GM23338 (cell line): ENCODE measurements at places on chromosomes 4 and X. TPM values are rescaled to one million over a fixed set of nuclear protein-coding genes. Genes with fewer than 3 reads are reported as not detected.

GRCh38 chr4:114005569-114006442 lies 26.4 kb upstream of the ARSJ start:
- H3K27ac ChIP-seq = no peak overlapping the region
- no peaks in the 10 kb centered on the region for H3K36me3 ChIP-seq
- peaks cover 21% of the 10 kb centered on the region for H3K4me1 ChIP-seq

DNA sequence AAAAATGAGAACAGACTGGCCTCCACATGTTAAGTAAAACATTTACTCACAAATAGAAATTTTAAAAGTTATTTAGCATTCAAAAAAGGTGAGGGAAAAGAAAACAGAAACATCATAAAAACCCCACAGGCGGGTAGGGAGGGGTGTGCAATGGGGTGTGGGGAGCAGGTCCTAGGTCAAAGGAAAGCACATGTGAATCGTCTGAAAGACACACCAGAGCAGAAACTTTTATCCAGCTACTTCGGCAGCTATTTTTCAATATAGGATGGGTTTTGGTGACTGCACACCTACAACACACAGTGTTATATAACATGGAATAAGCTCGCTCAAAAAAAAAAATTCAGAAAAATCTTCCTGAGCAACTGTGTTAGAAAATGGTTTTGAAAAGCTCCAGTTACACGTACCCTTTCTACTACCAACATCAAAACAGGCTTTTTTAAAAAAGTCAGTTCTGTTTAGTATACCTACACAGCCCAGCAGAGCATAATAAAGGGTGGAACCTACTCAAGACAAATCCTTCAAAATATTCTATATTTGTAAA lies 1.6 kb downstream of the OTUD4 start:
- no peak for DNase-seq
- H3K4me1 ChIP-seq = peaks cover 8% of the 10 kb centered on the region

DNA sequence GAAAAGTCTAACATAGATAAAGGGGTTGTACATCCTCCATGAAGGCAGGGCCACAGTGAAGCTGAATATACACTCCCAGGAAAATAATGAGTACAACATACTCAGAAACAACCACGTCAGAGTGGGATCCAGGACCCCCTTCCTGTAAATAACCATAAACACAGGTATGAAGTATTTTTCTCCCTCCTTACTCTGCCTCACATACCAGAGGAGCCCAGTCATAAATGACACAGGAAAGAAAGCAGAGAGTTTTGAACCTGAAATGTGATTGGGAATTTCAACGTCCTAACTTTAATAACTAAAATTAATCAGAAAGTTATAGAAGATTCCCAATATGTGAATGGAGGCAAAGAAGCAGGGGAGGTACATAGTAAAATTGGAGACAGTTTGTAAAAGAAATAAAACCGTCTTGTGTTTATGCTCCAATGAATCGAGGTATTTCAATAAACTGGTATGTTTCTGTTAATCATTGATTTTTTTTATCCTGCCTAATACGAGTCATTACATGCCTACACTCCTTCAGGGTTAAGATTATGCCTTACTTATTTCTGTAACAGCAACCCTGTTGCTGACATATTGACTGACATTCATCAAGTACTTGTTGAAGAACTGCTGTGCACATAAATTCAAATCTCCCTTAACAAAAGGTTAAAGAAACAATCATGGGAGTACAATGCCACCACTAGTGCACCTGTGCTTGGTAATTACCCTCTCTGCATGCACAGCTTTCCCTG lies 431.3 kb downstream of the KCNIP4 start:
- no peaks in the 10 kb centered on the region for H3K36me3 ChIP-seq
- H3K4me1 ChIP-seq = no peaks in the 10 kb centered on the region

The DMP1 gene
- not detected in 2 replicates for total RNA-seq

DNA sequence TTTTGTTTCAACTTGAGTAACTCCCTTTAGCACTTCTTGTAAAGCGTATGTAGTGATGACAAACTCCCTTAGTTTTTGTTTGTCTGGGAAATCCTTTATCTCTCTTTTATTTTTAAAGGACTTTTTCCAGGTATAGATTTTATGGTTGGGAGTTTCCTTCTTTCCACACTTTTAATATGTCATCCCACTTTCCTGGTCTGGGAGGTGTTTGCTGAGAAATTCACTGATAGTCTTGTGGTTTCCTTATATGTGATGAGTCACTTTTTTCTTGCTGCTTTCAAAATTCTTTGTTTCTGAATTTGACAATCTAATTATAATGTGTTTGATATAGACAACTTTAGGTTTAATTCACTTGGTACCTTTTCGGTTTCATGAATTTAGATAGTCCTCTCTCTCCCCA lies 353.9 kb downstream of the GPAT3 start:
- no peak for DNase-seq
- no peak overlapping the region for H3K27ac ChIP-seq
- no peaks in the 10 kb centered on the region for H3K27me3 ChIP-seq
- H3K4me3 ChIP-seq = no peak overlapping the region
- peaks cover 11% of the 10 kb centered on the region; the same call in 1 of the 2 replicates for H3K4me1 ChIP-seq
- no peaks in the 10 kb centered on the region for H3K36me3 ChIP-seq

DNA sequence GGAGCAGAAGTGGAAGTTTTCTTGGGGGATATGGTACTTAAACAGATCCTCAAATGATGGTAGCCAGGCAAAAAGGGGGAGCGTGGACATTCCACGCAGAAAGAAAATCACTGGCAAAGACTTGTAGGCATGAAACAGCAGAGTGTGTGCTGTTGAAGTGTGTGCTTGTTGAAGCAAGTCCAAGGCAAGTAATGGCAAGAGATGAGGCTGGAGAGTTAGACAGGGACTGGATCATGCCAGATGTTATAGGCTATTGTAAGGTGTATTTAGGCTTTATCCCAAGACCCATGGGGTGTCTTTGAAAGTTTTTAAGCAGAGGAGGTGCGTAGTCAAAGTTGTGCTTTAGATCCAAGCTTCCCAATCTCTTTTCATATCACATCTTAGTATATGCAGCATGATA lies 124.5 kb downstream of the MBNL3 start:
- no peak for DNase-seq
- peaks cover 15% of the 10 kb centered on the region for H3K4me1 ChIP-seq
- peaks cover 69% of the 10 kb centered on the region for H3K27me3 ChIP-seq
- no peaks in the 10 kb centered on the region for H3K36me3 ChIP-seq
- H3K27ac ChIP-seq = no peak overlapping the region
- no peak overlapping the region for H3K4me3 ChIP-seq

- no peaks in the 10 kb centered on the region for H3K36me3 ChIP-seq
- H3K4me3 ChIP-seq = no peak overlapping the region
- DNase-seq = no peak
- peaks cover 7% of the 10 kb centered on the region; the same call in 1 of the 2 replicates for H3K4me1 ChIP-seq
- H3K27ac ChIP-seq = no peak overlapping the region
These were observed 184.4 kb downstream of the CAMK2D start for GRCh38 chr4:113576947-113577678.

The KLHL4 gene
- total RNA-seq = 6.2 and 7.7 TPM in 2 replicates

DNA sequence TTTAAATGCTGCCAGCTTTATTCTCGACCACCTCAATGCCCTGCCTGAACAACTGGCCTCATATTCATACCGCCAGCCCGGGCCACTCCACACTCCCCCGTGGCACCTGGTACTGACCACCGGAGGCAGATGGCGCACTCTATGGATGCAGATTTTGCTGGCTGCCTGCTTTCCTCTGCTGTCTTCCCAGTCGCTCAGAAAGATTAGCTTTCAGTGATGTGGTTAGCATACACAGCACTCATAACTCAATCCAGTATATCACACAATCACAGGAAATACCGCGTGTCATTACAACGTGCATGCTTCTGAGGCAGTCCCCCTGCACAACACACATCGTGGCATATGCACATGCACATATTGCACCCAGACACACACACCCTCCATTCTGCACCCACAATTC lies 147.2 kb upstream of the BCOR start:
- no peak overlapping the region for H3K4me3 ChIP-seq
- no peaks in the 10 kb centered on the region for H3K27me3 ChIP-seq
- DNase-seq = no peak
- no peaks in the 10 kb centered on the region for H3K36me3 ChIP-seq
- H3K4me1 ChIP-seq = 0 out of 2 replicates have a peak, but pooled peaks cover 3% of the 10 kb centered on the region

DNA sequence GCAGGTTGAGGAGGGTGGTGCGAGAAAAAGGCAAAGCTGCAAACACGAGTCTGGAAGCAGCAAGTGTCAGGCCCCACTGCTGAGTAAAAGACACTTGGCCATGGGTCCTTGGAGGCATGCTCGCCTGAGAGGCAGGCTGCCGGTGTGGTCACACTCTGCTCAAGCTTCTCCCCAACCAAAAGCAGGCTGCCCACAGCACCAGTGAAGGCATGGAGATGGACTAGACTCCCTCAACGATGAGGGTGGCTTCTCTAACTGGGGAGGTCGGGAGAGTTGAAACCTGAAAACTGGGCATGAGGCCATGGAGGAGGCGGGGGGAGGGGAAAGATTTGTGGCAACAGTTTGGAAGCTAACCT lies 86.5 kb downstream of the ATG4A start:
- no peaks in the 10 kb centered on the region for H3K4me1 ChIP-seq
- H3K27me3 ChIP-seq = no peaks in the 10 kb centered on the region
- H3K36me3 ChIP-seq = no peaks in the 10 kb centered on the region
- H3K27ac ChIP-seq = no peak overlapping the region
- H3K4me3 ChIP-seq = no peak overlapping the region

- H3K27ac ChIP-seq = no peak overlapping the region
- H3K4me1 ChIP-seq = peaks cover 4% of the 10 kb centered on the region; the same call in 1 of the 2 replicates
- DNase-seq = no peak
- no peaks in the 10 kb centered on the region for H3K36me3 ChIP-seq
- no peaks in the 10 kb centered on the region for H3K27me3 ChIP-seq
These were observed 193.9 kb upstream of the SPOCK3 start for GRCh38 chr4:167428156-167428555.

The GABRG1 gene
- 0.58 and 1.6 TPM in 2 replicates for total RNA-seq

The HSFX4 gene
- not detected in 2 replicates for total RNA-seq

DNA sequence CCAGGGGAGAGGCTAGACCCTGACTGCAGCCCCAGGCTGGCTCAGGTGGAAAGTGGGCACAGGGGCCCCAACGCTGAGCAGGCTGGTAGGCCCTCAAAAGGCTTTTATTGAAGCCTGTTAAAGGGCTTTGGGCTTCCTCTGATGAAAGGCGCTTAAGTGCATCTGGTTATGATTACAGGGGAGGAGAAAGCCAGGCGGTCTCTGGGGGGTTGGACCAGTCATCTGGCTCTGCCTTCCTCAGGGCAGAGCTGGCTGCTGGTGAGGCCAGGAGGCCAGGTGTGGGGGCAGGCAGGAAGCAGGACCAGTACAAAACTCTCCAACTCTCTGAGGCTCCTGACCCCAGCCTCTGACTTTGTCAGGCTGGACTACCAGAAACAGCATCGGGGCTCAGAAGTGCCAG lies 68.8 kb upstream of the BCOR start:
- peak; percentile 29 for DNase-seq
- no peaks in the 10 kb centered on the region for H3K36me3 ChIP-seq
- H3K4me3 ChIP-seq = peak overlapping the region; percentile 56
- peaks cover 42% of the 10 kb centered on the region for H3K4me1 ChIP-seq

- H3K36me3 ChIP-seq = no peaks in the 10 kb centered on the region
- peak; percentile 29 for DNase-seq
- peak overlapping the region; percentile 72 for H3K4me3 ChIP-seq
- peaks cover 19% of the 10 kb centered on the region for H3K4me1 ChIP-seq
- H3K27ac ChIP-seq = no peak overlapping the region
These were observed 1.8 kb downstream of the SEPTIN6 start for GRCh38 chrX:119690921-119691716.

DNA sequence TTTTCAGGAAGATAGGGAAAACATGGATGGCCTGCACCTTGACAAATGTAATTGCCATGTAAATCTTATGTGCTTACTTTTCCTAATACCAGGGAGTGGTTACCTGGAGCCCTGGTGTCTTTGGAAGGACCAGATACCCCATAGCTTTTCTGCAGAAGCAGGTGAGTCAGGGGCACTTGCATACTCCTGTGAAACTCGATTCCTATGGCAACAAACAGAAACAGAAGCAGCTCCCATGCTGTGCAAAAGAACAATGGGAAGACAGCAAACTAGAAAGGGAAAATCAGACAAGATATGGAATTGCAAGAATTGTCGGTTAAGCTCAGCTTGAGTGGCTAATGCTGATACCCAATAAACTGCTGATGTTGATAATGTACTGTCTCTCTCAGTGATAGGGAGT lies 117.4 kb upstream of the AFF2 start:
- no peak overlapping the region for H3K4me3 ChIP-seq
- no peaks in the 10 kb centered on the region for H3K27me3 ChIP-seq
- H3K36me3 ChIP-seq = no peaks in the 10 kb centered on the region
- peak; percentile 43 for DNase-seq
- peaks cover 6% of the 10 kb centered on the region; the same call in 1 of the 2 replicates for H3K4me1 ChIP-seq

GRCh38 chrX:124993735-124994134 lies 325.9 kb upstream of the TEX13C start:
- no peaks in the 10 kb centered on the region for H3K36me3 ChIP-seq
- DNase-seq = no peak
- no peak overlapping the region for H3K27ac ChIP-seq

The CENPE gene
- total RNA-seq = 25.2 and 42.2 TPM in 2 replicates

DNA sequence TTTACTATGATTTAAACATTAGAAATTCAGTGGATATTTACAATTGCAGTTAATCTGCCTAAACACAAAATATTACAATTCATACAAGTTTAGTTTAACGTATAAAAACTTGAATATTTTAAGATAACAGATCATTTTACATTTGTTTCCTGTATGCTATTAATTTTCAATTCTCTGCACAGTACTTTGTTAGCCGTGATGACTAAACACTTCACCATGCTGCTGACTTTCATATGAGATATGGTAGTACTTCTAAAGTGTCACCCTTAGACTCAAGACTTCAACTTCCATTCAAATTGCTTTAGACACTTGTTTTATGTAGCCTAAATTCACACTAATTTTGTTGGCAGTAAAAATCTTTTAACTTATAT lies 1646.4 kb upstream of the ADGRL3 start:
- no peaks in the 10 kb centered on the region for H3K4me1 ChIP-seq
- no peaks in the 10 kb centered on the region for H3K36me3 ChIP-seq
- no peak for DNase-seq
- no peak overlapping the region for H3K4me3 ChIP-seq
- H3K27ac ChIP-seq = no peak overlapping the region
- no peaks in the 10 kb centered on the region for H3K27me3 ChIP-seq

The DCX gene
- 2.4 and 3.0 TPM in 2 replicates for total RNA-seq

- H3K27ac ChIP-seq = no peak overlapping the region
- no peaks in the 10 kb centered on the region for H3K4me1 ChIP-seq
- no peak overlapping the region for H3K4me3 ChIP-seq
- DNase-seq = no peak
These were observed 182.1 kb downstream of the ASB9 start for GRCh38 chrX:15087747-15088146.

The MSX1 gene
- total RNA-seq = not detected in 2 replicates

The PAGE2B gene
- not detected in 2 replicates for total RNA-seq

The COL25A1 gene
- total RNA-seq = 3.8 and 5.6 TPM in 2 replicates

GRCh38 chrX:96591421-96591820 lies 93.2 kb upstream of the DIAPH2 start:
- DNase-seq = no peak
- H3K36me3 ChIP-seq = no peaks in the 10 kb centered on the region
- no peak overlapping the region for H3K4me3 ChIP-seq
- no peaks in the 10 kb centered on the region for H3K4me1 ChIP-seq
- no peaks in the 10 kb centered on the region for H3K27me3 ChIP-seq
- no peak overlapping the region for H3K27ac ChIP-seq

The PSAPL1 gene
- not detected in 2 replicates for total RNA-seq

The SPIN2A gene
- 1.4 and 2.6 TPM in 2 replicates for total RNA-seq

DNA sequence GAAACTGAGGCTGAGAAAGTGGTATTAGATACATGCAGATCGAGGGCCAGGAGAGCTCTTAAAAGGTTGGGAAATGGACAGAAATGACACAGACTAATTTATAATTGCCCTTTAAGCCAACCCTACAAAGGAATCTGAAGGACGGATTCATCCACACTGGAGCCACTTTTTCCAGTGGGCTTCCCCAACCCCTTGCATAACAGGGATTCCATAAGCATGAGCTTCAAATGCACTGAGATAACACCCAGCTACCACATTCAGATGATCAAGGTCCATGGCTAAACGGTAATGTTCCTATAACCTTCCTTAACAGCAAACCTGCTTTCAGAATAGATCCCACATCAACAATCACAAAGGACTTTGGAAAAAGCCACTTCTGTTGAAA lies 34.2 kb downstream of the PLAC1 start:
- no peaks in the 10 kb centered on the region for H3K27me3 ChIP-seq
- no peaks in the 10 kb centered on the region for H3K36me3 ChIP-seq
- no peak overlapping the region for H3K4me3 ChIP-seq

The DSPP gene
- total RNA-seq = not detected in 2 replicates
